Fibroblast of skin of left quadriceps (primary cell): ENCODE measurements at places on chromosomes 4 and X.
A peak's percentile ranks its signal among the peaks of the same experiment; 100 is the strongest.

DNA sequence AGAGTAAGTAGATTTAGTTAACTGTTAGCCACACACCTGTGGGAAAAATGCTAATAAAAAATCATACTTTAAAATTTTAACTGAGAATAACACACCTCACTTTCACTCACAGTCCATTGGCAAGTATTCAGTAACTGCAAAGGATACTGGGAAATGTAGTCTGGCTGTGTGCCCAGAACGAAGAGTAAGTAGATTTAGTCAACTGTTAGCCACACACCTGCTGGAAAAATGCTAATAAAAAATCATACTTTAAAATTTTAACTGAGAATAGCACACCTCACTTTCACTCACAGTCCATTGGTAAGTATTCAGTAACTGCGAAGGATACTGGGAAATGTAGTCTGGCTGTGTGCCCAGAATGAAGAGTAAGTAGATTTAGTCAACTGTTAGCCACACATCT lies 178.4 kb upstream of the NWD2 start:
- DNase-seq: no peak

GRCh38 chr4:3872834-3873313 lies 106.7 kb downstream of the ADRA2C start:
- no peak for DNase-seq

- DNase-seq: no peak
These were observed 1317.6 kb downstream of the ADGRL3 start for GRCh38 chr4:62517716-62518115.

GRCh38 chrX:118802857-118803256 lies 20.8 kb upstream of the ZCCHC12 start:
- no peak for DNase-seq

GRCh38 chrX:135713795-135714194 lies 356 bp downstream of the CT45A1 start:
- DNase-seq: no peak

GRCh38 chr4:73701116-73701515 lies 39.3 kb upstream of the CXCL8 start:
- no peak for DNase-seq

DNA sequence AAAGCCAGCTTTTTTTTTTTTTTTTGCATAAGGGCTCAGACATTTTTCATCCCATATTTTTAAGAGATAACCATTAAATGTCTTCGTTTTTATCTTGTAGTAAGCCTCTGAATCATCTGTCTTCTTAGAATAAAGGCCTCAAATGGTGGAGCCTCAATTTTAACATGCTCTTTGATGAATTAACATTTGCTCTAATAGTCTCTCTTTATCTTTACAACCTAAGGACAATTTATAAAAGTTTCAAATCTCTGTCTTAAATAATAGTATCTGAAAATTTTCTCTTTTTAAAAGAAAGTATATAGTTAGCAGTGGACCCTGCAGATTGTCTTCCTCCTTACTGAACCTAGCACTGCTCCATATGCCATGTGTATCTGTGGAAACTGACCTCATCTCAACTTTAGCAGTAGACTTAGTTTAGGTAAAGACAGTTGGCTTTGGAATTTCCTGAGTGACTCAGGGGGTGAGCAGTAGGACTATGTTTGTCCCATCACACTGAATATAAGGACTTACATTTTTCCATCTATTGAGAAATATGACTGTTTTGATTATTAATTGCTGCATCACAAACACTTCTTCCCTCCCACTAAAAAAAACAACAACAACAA lies 1658.0 kb downstream of the STIM2 start:
- DNase-seq: peak; percentile 3

GRCh38 chr4:174357321-174357720 lies 73.6 kb downstream of the CEP44 start:
- no peak for DNase-seq
